ENCODE measurements at places on chromosomes 2 and 18.

DNA sequence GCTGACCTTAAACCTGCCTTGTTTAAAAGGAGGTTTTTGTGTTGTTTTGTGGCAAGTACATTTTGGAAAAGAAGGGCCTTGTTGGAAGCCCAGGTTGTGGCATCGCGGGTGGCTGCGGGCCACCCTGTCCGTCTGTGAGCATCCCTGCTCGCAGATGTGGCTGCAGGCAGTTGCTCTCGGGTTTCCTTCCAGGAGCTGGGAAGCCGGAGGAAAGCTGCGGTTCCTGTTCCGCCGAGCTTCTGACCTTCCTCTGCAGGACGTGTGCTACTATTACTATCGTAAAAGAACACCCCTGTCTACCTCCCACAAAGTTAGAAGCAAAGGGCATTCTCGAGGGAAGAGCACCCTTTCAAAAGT, 766 bp downstream of the MFF start:
- DNase-seq: no peak

GRCh38 chr18:70620837-70621612, 332.2 kb downstream of the SOCS6 start:
- no peak for DNase-seq

DNA sequence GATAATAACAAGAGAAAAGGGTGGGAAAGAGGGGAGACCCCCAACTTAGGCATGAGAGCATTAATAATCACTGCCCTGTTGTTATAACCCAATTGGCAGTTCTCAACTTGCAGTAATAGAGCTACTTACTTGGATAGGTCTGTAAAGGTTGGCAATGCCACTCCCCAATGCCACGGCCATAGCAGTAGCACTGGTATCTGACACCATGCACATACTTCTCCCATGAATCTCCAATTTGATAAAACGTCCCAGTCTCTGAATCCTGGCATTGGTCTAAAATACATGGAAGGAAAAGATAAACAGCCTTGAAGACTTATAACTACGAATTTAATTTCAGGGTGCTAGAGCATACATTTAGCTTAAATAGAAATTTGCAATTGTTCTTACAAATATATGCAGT, 16.8 kb downstream of the FN1 start:
- no peak for DNase-seq

GRCh38 chr2:191001032-191001431, 12.9 kb downstream of the STAT1 start:
- DNase-seq: no peak

DNA sequence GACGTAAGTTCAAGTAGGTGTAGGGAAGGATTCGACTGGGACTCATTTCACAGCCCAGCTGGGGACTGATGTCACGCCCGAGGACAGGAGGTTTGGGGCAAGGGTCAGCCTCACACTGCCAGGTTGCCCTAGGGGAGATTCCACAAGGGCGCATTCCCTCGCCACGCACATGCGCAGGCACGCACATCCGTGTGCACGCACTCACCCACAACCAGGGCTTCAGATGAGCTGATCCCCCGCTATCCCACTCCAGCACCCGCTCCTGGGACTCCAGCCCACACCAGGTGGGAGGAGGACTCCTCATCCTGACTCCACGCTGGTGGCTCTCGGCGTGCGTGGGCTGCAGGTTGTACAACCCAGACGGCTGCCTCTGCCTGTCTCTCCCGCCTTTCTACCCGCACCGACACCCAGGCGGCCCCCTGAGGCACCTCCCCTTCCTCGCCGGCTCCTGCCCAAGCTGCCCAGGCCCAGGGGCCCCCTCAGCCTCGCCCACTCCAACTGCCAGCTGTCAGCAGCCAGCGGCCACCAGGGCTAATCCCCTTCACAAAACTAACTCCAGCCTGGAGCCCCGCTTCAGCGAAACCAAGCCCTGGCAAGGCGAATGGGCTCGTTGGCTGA, 47.8 kb upstream of the FOSL2 start:
- DNase-seq: no peak

DNA sequence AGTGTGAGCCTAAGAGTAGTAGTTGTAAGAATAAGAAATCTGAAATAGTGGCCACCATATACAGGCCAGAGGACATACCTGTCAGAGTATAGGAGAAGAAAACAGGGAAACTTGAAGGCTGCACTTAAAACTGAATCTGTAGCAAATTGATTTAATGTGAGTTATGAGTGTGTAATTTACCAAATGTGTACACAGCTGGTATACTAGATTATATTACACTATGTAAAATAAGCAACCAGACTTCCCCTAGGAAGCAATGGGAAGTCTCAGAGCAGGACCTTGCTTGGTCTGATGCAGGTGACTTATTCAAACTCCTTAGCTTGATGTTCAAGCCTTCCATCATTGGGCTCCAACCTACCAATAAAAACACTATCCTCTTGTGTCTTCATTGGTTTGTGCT, 17.3 kb upstream of the EPC2 start:
- no peak for DNase-seq

DNA sequence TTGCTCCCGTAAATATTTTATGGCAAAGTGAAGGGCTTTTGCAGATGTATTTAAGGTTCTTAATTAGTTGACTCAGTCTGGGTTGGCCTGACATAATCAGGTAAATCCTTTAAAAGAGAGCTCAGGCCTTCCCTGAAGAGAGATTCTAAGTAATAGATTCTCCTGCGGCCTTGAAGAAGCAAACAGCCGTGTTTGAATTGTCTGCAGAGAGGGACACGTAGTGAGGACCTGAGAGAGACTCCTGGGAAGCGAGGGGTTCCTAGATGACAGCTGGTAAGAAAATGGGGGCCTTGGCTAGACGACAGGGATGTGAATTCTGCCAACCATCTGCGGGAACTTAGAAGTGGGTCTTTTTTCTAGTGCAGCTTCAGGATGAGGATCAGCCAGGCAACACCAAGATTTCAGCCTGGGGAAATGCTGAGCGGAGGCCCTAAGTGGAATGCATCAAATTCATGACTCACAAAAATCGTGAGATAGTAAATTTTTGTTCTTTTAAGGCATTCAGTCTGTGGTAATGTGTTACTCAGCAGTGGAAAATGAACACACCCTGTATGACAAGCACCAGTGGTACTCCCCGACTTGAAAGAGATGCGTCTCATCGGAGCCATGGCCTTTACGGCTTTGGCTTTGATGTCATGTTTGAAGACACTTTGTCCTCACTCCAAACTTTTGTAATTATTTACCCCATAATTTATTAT, 62.1 kb upstream of the SMIM21 start:
- DNase-seq: no peak

GRCh38 chr2:7270011-7270431, 352.8 kb downstream of the RNF144A start:
- DNase-seq: no peak

DNA sequence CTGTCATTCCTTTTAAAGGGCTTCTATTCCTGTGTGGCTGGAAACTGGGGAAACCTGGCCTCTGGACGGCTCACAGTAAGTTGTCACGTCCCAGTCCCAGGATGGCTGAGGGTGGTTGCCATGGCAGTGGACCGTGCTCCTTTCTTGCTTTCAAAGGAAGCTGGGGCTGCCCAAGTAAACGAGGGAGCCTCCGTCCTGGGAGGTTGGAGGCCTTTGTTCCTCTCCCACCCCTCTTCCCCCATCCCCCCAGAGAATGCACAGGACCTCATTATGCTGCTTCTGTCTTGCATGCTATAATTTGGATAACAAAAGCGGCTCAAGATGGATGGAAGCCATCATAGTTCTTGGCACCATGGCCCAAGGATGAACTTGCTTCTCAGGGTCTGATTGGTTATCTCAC, 325.5 kb upstream of the HS6ST1 start:
- no peak for DNase-seq

GRCh38 chr2:9212010-9212635, 5.5 kb downstream of the ASAP2 start:
- DNase-seq: no peak

GRCh38 chr2:6054161-6054671, 362.0 kb downstream of the SOX11 start:
- DNase-seq: no peak

- DNase-seq: no peak
These were observed 8.8 kb downstream of the TRIB2 start for GRCh38 chr2:12725233-12726187.

GRCh38 chr2:186467421-186467820, 18.6 kb upstream of the ZC3H15 start:
- DNase-seq: no peak

- DNase-seq: no peak
These were observed 398.4 kb downstream of the METTL4 start for GRCh38 chr18:2172881-2173280.

- DNase-seq: no peak
These were observed 108.9 kb upstream of the ITGA4 start for GRCh38 chr2:181348107-181348837.

GRCh38 chr18:2979129-2979528, 33.8 kb downstream of the LPIN2 start:
- DNase-seq: no peak

- DNase-seq: no peak
These were observed 155.0 kb upstream of the OTX1 start for GRCh38 chr2:62895632-62896009.

GRCh38 chr2:72915907-72916742, 1.2 kb upstream of the EMX1 start:
- peak; percentile 42 for DNase-seq

GRCh38 chr2:29579495-29580169, 341.8 kb downstream of the ALK start:
- DNase-seq: no peak

- DNase-seq: no peak
These were observed 281.1 kb upstream of the MGAT5 start for GRCh38 chr2:133972786-133973185.
